ENCODE measurements at places on chromosomes 6 and 20. TPM values are rescaled to one million over a fixed set of nuclear protein-coding genes. Genes with fewer than 3 reads are reported as not detected.

PTK7 gene
- 51.2 TPM for total RNA-seq

BPIFA1 gene
- not detected for total RNA-seq

PPDPF gene
- total RNA-seq, result 122 TPM

ARID1B gene
- total RNA-seq, result 87.3 TPM

FABP7 gene
- 78.8 TPM for total RNA-seq

All from lower leg skin (tissue), 4 donors.